ENCODE measurements at places on chromosomes 2 and 18. TPM values are rescaled to one million over a fixed set of nuclear protein-coding genes. Genes with fewer than 3 reads are reported as not detected.

- DNase-seq: no peak
Observed at GRCh38 chr2:89842180-89842908, 1150.9 kb downstream of the RPIA start.

GRCh38 chr18:74064510-74064909, 83.1 kb downstream of the FBXO15 start:
- DNase-seq: no peak

CLEC4F gene
- not detected for total RNA-seq

DNA sequence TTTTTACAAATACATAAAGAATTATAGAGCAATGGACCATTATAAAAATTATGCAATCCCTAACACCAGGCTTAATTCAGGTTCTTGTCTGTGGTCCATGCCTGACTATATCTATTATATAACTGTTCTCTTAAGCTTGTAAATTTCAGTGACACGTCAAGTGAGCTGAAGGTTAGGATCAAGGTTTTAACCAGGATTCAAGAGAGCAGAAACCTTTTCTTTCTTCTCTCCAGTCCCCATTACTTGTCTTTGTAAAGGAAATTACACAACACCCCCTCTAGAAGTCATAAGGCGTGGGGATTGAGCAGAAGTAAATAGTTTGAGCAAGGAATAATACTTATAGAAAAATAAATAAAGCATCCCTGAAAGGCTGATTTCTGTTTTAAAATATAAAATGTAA, 122.0 kb downstream of the ZNF521 start:
- no peak for DNase-seq

DNA sequence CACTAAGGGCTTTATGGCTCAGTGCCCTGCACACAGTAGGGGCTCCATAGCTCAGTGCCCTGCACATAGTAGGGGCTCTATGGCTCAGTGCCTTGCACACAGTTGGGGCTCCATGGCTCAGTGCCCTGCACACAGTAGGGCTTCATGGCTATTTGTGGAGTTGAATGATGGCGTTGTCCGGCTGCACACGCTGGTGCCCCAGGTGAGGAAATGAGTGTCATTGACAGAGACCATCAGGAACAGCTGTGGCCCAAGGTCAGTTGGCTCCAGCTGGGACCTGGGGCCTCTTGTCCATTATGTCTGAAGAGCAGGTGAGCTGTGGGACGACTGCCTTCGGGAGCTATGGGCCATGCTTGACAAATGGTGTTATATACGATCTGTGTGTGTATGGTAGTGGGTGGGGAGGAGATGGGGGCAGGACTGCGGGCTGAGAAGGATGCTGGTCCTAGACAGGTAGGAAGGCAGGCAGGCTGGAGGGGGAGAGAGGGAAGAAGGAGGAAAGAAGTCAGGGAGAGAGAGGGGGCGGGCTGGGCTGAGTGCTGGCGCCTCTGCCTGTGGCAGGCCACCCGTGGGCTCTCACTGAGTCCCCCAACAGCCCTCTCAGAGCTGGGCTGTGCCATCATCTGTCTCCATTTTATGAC, 130.6 kb downstream of the CLIP4 start:
- DNase-seq: peak; percentile 72

RTKN gene
- total RNA-seq: 16.2 TPM

GRCh38 chr2:230129343-230129742, 60.6 kb upstream of the SLC16A14 start:
- DNase-seq: no peak

DNA sequence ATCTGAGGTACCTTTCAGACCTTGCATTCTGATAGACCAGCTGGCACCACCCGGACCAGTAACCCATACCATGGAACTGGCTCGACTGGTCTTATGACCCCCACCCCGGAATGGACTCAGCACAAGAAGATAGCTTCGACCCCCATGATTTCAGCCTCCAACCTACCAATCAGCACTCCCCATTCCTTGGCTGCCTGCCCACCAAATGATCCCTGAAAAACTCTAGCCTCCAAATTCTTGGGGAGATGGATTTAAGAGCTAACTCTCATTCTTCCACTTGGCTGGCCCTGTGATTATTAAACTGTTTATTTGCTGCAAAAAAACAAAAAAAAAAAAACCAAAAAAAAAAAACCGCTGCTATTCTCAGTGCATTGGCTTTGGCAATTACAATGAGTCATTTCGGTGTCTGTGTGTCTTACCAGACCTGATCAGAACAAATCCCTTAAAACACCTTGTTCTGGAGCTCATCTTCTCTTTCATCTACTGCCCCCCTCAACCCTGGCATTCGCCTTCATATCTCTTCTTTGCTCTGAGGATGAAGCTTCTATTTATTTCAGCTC, 60.1 kb upstream of the KIF5C start:
- peak; percentile 17 for DNase-seq

TTR gene
- not detected for total RNA-seq

GRCh38 chr2:39128919-39129391, 8.1 kb upstream of the SOS1 start:
- peak; percentile 67 for DNase-seq

GRCh38 chr18:30989141-30989540, 53.4 kb downstream of the DSC3 start:
- no peak for DNase-seq

- DNase-seq: peak; percentile 52
Observed at GRCh38 chr2:109268916-109269315, 139.9 kb downstream of the SH3RF3 start.

SLC4A1AP gene
- total RNA-seq: 27.9 TPM

- no peak for DNase-seq
Observed at GRCh38 chr2:31057691-31058090, 80.5 kb downstream of the GALNT14 start.

- DNase-seq: no peak
Observed at GRCh38 chr2:11022591-11023273, 111.0 kb downstream of the KCNF1 start.

Measured in osteoblast (primary cell).